ENCODE measurements at places on chromosomes 2 and 18.

GRCh38 chr2:233402346-233402745, 48.1 kb downstream of the DGKD start:
- DNase-seq, result no peak

DNA sequence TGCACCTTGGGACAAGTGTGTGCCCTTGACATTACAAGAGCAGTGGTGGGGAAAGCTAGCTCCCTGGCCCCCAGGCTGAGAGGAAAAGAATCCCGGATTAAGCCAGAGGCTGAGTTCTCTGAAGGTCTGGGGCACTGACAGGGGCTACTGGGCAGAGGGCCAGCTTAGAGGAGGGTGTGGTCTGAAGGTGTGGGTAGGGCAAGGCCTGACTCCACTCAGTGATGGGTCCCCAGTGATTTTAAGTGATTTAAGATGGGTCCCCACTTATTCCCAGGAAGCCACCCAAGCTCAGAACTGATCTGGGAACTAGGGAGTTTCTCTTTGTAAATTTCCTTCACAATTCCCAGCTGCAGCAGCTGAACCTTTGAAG, 8.8 kb downstream of the TMEM37 start:
- no peak for DNase-seq

- no peak for DNase-seq
Observed at GRCh38 chr2:237327175-237327950, 86.6 kb downstream of the COL6A3 start.

DNA sequence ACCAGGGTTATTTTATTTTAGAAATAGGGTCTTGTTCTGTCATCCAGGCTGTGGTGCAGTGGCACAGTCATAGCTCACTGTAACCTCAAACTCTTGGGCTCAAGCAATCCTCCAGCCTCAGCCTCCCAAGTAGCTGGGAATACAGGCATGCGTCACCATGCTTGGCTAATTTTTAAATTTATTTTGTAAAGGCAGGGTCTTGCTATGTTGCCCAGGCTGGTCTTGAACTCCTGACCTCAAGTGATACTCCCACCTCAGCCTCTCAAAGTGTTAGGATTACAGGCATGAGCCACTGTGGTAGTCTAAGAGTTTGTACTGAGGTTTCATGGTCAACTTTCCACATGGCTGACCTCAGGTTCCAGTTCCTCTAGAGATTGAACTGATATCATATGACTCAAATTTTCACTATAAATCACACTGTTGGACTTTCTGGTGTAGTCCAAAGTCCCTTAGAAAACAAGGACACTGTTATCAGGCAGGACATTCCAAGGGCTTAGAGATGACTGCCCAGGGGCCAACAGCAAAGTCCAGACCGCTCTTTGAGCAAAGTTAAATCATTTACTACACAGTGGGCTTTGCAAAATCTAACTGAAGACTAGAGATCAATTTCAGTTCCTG, 82.0 kb upstream of the MEX3C start:
- DNase-seq, result no peak

- DNase-seq, result no peak
Observed at GRCh38 chr18:7002107-7002506, 115.5 kb downstream of the LAMA1 start.

DNA sequence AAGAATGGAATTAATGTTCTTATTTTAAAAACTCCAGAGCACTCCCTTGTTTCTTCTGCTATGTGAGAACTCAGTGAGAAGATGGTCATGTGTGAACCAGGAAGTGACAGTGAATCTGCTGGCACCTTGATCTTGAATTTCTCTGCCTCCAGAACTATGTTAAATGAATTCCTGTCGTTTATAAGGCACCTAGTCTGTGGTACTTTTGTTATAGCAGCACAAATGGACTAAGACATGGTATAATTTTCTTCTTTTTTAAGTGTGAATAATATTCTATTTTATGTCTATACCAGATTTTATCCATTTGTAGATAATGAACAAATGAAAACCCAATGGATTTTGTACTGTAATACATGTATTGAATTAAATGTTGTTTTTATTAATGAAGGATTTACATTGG, 601.9 kb upstream of the REG3G start:
- DNase-seq, result no peak

DNA sequence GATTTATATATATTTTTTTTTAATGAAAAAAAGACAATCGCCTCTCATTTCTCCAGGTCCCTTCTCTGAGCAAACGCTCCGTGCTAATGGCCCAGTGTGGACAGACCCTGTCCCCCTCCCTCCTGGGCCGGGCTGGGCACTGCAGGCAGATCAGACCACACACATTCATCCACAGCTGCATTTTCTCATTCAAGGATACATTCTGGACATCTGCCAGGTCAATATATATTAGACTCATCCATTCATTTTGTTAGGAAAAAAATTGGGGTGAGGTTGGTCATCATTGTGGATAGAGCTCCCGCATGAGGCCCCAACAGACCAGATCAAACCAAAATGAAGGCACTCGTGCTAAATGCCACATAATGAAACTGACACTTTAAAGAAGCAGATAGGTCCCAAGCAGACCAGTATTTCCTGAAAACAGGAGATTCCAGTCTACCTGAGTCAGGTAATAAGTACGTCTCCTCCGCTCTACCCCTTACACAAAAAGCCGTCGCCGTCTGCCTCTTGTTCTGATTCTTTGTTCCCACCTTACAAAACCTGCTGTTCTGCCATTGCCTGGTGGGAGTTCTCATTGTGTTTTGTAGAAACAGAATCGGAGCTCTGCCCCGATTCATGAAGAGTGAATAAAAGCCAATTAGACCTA, 15.4 kb upstream of the OTOS start:
- DNase-seq, result no peak

DNA sequence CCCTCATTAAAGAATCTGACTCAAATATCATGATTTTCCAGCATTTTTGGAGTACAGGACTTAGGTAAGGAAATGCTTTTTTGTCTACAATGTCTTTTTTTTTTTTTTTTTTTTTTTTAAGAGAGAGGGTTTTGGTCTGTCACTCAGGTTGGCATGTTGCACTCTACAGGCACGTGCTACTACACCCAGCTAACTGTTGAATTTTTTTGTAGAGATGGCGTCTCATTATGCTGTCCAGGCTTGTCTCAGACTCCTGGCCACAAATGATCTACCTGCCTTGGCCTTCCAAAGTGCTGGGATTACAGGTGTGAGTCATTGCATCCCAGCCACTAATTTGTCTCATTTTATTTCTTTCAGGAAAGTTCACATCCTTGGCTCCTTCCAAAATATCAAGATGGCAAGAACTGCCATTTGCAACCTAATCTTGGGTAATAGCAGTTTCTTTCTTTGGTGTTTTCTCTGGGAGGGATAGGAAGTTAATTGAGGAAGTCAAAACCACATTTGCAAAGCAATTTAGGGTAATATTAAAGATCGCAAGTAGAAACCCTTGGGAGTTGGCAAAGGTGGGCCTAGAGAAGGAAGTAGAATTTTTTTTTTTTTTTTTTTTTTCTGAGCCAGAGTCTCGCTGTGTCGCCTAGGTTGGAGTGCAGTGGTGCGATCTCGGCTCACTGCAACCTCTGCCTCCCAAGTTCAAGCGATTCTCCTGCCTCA, 15.5 kb downstream of the PNO1 start:
- no peak for DNase-seq

GRCh38 chr2:63698786-63699548, 110.2 kb downstream of the MDH1 start:
- DNase-seq, result no peak

DNA sequence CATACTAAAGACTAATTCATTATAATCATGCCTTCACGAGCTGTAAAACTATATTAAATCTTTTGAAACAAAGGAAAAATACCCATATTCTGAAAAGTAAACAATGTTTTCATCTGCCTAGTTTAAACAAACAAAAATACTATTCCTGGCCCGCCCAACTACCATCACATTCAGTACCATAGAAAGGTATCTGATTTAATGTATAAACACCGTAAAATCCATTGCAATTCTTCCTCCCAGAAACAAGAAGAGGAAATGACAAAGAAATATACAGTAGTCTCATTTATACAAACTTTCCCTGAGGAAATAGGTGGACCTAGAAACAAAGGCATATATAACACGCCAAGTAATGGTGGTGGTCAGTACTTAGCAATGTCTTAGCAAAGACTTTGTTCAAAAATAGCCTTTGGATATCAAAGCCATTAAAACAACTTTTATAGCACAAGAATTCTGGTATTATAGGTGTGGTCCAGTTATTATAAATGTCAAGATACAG, 71.2 kb downstream of the COBLL1 start:
- DNase-seq, result no peak

DNA sequence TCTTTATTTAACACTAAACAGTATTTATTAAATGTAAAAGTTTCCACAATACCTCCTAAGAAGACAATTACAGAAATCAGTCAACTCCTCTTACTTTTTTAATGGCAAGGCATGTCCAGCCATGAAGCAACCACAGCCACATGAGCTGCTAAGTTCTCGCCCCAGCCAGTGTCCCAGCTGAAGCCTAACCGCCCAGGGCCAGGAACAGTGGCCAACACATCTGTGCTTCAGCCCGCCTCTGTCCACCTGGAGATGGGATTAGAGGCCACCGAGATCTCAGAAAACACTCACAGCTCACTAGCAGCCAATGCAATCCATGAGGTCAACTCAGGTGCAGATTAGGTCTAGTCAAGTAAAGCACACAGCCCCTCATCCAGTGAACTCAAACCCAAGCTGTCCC, 40.2 kb downstream of the PID1 start:
- no peak for DNase-seq

DNA sequence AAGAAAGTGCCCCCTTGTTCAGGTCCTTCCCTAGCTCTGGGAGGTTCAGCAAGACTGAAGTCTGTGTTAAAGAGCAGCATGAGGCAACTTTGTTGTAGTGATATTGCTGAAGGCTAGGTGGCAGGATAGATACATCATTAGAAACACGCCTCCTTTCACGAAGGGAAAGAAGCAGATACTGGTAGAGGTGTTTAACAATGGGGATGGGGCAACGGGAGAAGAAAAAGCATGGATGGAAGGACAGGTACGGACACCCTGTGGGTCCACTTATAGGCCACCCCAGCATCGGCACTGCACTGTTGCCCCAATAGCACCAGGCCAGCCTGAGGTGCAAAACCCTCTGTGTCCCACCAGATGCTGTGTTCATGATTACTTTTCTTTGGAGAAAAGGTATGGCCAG, 3.5 kb upstream of the IGFBP5 start:
- DNase-seq, result no peak

GRCh38 chr2:18645315-18645714, 55.9 kb upstream of the NT5C1B start:
- no peak for DNase-seq

All from stimulated activated CD4-positive, alpha-beta T cell treated with anti-CD3 and anti-CD28 coated beads, Interleukin-1b, Interleukin-23, amount 100 ng/mL, for 1 hour (primary cell).